Fibroblast of skin of scalp (primary cell): ENCODE measurements at places on chromosomes 2 and 18.

DNA sequence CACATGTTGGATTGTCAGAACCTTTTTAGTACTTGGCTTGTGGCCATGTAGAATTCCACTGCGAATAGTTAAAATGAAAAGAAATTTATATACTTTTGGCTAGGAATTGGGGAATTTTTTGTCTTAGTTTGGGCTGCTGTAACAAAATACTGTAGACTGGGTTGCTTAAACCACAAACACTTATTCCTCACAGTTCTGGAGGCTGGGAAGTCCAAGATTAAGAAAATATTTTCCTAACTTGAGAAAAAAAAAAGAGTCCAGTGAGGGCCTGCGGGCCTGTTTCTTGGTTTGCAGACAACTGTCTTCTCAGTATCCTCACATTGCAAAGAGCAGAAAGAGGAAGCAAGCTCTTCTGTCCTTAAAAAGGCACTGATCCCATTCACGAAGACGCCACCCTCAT, 81.9 kb downstream of the CD226 start:
- DNase-seq = peak; percentile 69

DNA sequence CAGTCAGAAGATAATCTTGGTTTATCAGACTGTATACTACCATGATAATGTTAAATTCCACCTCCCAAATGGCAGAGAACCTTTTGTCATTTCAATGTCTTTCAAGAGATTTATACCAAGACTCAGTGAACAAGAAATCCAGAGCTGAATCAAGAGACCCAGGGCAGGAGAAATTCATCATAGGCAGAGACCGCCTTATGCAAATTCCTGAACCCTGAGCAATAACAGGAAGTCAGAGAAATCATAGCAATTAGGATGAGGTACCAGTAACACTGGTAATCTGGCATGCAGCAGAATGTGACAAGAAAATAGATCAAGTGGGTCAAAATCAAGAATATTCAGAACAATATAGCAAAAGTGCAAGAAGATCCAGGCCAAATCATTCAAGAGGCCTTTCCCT, 412.4 kb upstream of the LRATD1 start:
- peak; percentile 1 for DNase-seq

DNA sequence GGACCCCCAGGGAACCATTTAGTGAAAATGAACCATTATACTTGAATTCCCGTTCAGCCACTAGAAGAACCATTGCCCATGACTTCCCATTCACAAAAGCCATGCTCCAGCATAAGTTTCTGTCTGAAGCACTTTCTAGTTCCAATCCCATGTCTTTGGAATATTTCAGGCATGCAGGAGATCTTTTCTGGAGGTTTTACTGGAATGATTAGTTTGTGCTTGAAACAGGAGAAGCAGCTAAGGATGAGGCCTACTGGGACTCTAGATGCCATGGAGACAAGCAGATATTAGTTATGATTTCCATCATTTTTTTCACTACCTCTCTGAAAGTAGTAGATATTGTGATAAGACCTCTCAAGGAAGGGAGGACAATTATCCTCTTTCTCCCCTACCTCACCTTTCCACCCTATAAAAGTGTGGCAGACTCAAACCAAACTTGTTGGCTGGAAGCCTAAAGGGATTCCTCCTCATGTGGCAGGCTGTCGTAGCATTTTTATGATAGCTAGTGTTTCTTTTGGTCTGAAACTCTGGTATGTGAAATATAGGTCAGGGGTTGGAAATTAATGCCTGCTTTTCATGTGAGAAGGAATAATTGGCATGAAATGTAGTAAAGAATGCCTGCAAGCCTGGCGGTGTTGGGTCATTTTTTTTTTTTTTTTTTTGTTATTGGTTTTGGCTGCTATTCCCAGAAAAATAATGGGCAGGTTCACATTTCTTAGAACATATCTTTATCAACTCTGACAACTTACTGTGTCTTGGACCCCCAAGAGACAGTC, 29.3 kb upstream of the MMADHC start:
- peak; percentile 65 for DNase-seq

DNA sequence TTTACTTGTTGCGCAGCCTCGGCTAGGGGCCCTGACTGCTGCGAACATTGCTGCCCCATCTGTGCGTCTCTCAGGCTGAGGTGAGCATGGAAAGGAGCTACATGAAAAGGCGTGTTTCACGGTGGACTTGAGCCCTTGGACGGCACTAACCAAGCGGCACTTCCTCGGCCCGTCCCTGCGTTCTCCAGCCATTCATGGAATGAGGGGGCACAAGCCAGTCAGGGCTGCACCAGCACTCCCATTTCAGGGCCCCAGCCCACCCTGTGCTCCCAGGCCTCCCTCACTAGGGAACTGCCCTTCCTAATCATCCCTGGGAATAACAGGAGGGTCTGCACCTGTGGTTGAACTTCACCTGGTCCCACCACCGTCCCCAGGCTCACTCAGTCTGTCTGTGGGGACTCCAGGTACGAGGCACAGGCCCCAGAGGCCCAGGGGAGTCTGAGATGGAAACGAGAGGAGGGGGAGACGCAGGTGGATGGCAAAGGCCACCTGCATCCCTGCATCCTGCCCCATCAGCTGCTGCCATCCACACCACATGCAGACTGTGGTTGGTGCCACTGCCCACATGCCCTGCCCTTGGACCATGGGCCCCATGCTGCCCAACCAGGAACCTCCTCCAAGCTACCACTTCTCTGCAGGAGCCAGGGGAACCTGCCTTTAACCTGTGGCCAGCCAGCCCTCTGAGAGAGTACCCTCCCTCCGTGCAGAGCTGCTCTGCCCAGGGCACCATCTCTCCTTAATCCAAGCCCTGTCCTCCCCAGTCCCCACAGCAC, 99.7 kb downstream of the EIPR1 start:
- no peak for DNase-seq

GRCh38 chr18:35377875-35378573, 887 bp upstream of the ZNF396 start:
- peak; percentile 62 for DNase-seq

DNA sequence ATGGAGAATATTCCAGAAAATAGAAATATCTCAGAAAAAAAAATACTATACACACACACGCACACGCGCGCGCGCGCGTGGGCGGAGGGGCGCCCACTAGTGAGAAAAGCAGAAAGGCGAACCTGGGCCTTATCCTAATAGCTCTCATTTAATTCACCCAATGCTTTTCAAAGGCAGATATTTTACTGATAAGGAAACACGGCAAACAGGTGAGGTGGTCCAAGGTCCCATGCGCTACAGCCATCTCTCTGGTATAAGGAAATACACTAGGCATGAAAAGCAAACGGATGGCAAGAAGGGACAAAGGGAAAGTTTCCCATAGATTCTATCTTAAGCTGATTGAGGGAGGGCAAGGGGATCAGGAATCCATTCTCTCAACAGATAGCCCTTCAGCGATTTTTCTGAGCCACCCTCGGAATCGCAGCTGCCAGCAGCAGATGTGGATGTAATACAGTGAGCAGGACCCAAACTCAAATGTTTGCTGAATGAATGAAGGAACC, 136.7 kb downstream of the TMEM247 start:
- DNase-seq = peak; percentile 9

DNA sequence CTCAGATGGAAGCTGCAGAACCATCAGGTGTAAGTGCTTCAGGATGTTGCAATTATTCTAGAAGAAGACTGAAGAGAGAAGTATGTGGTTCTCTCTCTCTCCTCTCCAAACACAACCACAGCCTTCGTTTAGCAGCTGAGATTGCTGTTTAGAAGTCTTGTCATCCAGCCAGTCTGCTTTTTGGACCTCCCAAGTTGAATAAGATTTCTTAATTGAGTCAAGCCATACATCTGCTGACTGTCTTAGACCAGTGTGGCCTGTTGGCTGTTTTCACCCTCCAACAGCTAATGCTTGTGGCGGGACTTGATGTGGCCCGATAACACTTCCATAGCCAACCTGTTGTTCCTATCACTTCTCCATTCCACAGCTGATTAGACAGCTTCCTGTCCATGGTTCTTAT, 91.3 kb upstream of the TMEM17 start:
- peak; percentile 92 for DNase-seq

GRCh38 chr2:109331896-109332848, 203.2 kb downstream of the SH3RF3 start:
- peak; percentile 94 for DNase-seq

DNA sequence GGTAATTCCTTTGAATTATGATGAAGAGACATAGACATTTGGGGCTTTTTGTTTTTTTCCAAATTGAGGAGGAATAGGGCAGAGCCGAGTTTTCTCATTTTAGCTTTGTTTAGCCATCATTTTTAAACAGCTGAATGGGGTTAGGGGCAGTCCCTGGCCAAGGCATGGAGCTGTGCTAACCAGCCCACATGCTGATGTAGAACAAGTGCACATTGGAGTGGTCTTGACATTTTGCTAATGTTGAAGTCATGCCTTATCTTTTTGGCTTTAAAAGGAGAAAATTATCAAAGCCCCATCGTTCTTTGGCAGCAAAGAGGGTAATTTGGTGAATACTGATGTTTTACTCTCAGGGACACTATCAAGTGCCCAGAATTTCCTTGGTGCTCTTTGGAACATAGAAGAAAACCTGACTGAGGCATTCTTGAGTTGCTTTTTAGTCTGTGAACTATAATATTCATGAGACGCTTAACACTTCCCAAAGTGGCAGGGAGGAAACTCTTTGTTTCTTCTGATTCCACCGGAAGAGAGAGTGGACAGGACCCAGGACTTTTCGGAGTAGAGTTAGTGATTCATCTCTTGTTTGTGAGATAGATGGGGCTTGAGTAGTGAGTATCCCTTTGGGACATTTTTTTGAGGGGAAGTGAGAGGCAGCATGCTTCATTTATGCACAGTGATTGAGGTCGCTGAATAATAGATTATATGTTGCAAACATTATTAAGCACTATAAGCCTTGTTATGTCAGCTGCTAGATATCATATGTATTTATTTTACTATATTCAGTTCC, 45.0 kb downstream of the MTA3 start:
- no peak for DNase-seq

GRCh38 chr18:34915046-34915445, 126.2 kb upstream of the MAPRE2 start:
- DNase-seq = no peak

DNA sequence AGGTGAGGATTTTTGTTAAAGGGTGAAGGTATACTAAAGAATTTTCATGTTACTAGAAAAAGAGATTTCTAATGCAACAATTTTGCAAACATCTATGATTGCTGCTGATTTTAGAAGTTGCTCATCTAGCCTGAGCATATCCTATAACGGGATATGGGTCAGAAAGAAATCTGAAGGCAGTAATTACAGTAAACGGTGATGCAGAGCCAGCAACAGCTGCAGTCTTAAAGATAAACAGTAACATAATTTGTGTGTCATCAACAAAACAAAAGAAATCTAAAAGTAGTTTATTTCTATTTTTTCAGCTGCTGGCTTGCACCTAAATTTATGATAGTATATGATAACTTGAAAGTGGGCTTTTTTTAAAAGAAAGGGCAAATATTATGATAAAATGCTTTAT, 215.7 kb downstream of the SLC4A10 start:
- no peak for DNase-seq

- no peak for DNase-seq
Measured at GRCh38 chr2:223915071-223915470, 30.1 kb downstream of the WDFY1 start.

DNA sequence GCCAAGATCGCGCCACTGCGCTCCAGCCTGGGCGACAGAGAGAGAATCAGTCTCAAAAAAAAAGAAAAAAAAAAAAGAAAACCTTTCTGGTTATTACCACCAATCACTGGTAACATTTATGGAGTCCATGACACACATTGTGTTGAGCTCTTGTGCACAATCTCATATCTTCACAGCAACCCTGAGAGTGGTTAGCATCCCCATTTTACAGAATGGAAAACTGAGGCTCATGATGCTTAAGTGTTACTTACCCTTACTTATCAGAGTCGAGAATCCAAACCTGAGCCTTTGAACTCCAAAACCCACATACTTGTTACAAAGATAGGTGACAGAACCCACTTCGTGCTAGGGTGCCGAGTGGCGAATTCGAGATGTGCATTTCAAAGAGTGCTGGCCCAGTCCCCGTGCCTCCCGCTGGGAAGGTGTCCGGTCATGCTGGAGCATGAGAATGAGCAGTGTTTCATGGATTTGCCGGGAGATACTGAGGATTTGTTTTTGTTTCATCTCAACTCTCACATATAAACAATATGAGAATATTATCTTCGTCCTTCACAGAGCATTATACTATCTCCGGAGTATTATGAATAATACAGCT, 50.9 kb downstream of the CYP27C1 start:
- no peak for DNase-seq

GRCh38 chr2:118683460-118683859, 164.0 kb downstream of the EN1 start:
- no peak for DNase-seq

GRCh38 chr18:58105888-58106260, 61.8 kb downstream of the NEDD4L start:
- DNase-seq = no peak

DNA sequence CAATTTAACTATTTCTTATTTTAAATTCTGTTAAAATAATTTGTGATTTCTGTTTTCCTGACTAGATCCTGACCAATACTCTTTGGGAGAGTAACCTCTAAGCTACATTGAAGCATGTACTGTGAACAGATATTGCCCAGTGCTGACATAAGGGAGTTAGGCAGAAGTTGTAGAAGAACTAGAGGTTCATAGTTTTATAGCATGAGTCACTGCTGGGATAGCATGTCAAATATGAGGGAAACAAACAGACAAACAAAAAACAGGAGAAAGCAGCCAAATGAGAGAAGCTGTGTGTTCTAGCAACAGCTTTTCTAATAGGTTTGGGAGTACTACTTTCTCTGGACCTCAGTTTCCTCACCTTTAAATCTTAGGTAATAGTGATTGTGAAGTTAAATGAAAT, 72.4 kb downstream of the CERS6 start:
- peak; percentile 48 for DNase-seq

DNA sequence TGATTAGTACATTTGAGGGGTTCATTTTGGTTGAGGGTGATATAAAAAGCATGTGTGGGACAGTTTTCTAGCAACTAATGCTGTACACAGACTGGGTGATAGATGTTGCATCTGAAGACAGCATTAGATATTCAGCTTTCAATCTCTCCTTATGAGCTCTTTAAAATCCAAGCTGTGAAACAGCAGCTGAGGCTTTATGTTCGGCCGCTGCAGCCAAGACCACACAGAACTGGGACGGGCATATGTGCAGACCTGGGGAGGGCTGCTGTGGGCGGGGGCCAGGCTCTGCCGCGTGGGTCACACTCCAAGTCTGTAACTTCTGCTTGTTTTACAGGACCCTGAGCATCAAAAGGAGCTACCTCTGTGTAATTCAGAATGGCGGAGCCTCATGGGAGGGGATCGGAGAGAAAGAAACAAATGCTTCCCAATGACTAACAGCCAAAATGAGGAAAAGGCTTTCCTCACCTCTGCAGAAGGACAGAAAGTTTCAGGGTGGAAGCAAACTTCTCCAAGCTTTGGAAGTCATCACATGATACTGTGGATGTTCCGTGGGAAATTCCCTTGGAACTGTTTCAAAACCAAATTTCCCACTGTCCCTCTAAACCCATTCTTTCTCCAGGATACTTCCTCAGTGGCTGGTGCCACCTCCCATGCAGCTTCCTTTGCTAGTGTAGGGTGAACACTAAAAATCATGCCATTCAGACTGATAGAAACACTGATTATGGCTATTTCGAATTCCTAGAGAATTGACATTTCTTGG, 711.9 kb upstream of the ID2 start:
- DNase-seq = peak; percentile 17

- DNase-seq = peak; percentile 6
Measured at GRCh38 chr2:9918275-9918674, 33.2 kb upstream of the GRHL1 start.
